Karpas-422 (cell line): ENCODE measurements at places on chromosomes 11 and 22. TPM values are rescaled to one million over a fixed set of nuclear protein-coding genes. Genes with fewer than 3 reads are reported as not detected.
A peak's percentile ranks its signal among the peaks of the same experiment; 100 is the strongest.

DNA sequence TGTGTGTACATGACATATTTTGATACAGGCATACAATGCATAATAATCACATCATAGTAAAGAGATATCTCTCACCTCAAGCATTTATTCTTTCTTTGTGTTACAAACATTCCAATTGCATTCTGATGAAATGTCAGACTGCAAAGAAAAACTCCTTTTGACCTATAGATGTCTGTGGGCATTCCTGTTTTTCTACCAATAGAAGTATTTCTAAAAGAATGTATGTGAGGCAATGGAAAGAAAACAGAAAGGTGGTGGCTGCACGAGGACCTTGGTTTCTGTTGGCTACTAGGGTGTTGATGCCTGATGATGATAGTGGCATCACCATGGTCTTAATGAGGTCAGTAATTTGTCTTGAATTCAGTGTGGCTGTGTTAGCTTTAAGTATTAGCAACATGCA is 137.0 kb upstream of the ANO3 start:
- no peak for DNase-seq

Gene MFNG
- 91.1 and 105 TPM in 2 replicates for total RNA-seq

GRCh38 chr11:24391167-24391566 is 105.7 kb upstream of the LUZP2 start:
- no peak for DNase-seq

DNA sequence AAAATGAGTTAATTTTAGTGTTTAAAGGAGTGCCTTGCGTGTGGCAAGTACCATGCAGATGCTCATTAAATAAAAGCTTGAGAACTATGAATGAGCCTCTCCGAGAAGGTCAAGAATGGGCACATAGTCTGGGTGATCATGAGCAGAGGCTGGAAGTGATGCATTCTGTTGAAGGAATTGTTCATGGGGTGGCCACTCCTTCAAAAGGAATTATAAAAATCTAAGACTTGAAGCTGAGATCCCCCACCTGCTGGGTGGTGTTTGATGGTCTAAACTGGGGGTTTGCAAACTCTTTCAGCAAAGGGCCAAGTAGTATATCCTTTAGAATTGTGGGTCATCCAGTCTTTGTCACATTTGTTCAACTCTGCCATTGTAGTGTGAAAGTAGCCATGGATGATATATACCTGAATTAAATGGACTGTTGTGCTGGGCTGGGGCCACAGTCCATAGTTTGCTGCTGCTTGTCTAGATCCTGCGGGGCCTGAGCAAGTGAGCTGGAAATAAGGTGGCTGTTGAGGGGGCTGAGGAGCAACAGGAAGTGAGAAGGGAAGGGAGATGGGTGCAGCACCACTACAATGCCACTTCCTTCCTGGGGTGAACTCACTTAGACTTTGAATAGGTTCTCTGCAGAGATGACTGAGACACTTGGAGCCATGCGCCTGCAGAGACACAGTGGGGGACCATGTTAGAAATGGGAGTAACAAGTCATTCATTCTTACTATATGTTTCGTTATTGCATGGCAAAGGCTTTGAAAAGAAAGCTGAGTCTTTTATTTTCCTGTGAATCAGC is 179.0 kb downstream of the SNX19 start:
- no peak for DNase-seq

GRCh38 chr11:31340903-31341572 is 28.5 kb downstream of the DCDC1 start:
- peak; percentile 69 for DNase-seq

- no peak for DNase-seq
Measured at GRCh38 chr22:30008401-30008800, 71.9 kb upstream of the HORMAD2 start.

DNA sequence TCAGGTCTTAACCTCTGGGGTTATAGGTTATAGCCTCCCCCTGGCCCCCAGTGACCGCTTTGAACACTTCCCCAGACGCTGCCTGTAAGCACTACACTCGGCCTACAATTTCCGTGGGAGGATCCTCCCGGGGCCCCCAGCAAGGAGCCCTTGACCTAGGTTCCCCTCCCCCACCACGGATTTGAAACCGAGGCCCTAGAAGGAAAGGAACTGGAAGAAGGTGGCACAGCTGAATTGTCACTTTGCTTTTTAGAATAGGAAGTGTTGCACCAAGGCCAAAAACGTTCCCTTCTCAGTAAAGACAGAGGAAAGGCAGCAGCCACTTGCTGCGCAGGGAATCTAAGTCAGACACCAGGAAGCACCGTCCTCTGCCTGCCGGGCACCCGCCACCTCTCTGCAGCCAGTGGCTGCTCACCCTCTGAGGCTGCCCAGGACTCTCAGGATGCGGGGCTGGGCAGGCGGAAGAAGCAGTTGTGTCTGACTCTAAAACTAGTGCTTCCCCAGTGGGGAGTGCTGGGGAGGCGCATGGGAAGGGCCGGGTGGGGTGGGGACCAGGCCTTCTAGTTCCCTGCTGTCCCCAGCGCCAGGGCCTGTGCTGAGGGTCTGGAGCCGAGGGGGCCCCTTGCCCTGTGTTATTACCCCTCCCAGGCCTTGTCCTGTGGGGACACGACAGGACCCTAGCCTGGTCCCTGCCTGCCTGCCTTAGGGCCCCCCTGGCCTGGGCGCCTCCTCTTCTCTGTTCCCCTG is 7.9 kb upstream of the FLRT1 start:
- no peak for DNase-seq

GRCh38 chr22:32602154-32602553 is 127.5 kb downstream of the FBXO7 start:
- DNase-seq: no peak
